Activated T-cell treated with anti-CD3 and anti-CD28 coated beads for 4 hours (primary cell): ENCODE measurements at places on chromosomes 11 and 22.

GRCh38 chr11:62902932-62903331 lies 18.2 kb downstream of the CHRM1 start:
- DNase-seq: no peak

DNA sequence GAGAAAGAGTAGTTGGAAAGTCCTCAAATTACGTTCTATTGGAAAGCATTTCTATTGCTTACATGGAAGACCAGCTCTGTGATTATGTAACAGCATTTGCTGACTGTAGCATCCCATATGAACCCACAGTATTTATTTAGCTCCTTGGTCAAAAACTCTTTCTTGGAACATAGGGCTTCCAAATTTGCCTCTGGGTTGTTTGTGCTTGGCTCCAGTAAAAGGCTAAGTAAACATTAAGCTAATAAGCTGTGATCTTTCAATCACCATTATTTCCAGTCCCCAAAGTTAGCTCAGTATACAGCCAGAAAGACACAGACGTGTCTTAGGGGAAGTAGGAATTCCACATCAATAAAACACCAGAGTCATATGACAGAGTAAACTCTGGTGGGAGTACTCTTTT lies 668.8 kb downstream of the DLG2 start:
- no peak for DNase-seq

GRCh38 chr11:14974515-14975251 lies 2.5 kb upstream of the CALCA start:
- peak; percentile 45 for DNase-seq

- DNase-seq: no peak
Measured at GRCh38 chr22:39287076-39287725, 32.2 kb downstream of the RPL3 start.

GRCh38 chr22:44574057-44574639 lies 76.1 kb upstream of the RTL6 start:
- no peak for DNase-seq

DNA sequence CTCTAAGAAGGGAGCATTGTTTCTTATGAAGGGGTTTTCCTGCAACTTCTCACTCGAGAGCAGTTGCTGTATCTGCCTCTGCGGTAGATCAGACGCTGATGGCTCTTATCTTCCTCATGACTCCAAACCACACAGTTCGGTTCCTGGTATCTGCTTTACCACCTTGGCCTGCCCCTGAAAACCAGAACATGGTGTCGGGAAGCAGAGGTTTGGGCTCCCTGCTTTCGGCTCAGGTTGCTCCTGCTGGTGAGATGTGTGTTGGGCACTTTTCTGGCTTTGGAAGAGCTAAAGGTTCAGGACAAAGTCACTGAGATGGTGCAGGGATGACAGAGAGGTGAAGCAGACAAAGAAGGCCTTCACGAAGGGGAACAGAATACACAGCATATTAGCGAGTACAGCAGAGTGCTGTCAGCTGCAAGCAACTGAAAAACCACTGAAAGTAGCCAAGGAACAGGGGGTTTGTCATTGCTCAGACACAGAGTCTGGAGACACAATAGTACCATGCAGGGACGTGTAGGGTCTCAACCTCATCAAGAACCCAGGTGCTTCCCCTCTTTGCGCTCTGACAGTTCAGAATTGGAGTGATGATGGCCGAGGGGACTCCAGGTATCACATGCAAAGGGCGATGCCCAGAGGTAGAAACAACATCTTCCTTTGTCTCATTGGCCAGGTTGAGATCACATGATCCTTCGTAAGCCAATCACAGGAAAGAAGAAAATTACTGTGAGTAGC lies 11.9 kb upstream of the CSF2RB start:
- no peak for DNase-seq

DNA sequence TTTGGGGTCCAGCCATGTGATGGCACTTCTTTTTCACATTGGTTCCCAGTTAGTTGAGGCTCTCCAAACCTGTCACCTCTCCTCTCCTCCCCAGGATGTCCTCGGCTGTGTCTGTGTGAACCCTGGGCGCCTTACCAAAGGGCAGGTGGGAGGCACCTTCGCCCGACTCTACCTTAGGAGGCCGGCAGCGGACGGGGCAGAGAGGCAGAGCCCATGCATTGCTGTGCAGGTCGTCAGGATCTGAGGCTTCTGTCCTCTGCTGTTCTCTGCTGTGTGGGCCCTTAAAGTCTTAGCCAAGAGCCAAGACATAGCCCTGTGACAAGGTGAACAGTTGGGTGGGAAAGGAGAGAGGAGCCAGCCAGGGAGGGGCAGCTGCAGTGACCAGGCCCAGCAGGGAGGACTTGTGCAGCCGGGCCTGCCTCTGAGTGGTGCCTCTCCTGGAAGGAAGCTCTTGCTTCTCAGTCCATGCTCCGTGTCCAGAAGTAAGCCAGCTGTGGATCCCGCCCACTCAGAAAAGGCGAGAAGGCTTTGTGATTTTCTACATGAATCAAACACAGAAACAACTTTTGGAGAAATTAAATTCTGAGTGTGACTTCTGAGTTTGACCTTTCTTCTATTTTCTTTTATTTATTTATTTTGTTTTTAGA lies 17.5 kb upstream of the CDC42EP2 start:
- no peak for DNase-seq

DNA sequence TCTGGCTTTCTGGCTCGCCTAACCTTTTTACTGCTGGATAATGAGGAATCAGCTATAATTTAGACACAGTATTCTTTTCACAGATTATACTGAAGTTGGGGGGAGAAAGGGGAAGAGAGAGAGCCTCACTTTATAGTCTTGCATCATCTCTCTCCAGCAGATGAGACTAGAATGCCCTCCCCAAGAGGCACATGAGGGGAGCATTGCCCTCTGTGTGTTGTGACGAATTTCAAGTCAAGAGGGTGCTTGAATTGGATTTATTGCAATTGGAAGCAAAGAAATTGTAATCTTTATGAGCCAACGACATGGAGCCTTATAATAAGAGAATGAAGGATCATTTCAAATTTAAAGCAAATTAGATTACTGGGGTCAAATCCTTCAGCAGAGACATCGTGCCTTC lies 17.6 kb upstream of the CADM1 start:
- DNase-seq: no peak

DNA sequence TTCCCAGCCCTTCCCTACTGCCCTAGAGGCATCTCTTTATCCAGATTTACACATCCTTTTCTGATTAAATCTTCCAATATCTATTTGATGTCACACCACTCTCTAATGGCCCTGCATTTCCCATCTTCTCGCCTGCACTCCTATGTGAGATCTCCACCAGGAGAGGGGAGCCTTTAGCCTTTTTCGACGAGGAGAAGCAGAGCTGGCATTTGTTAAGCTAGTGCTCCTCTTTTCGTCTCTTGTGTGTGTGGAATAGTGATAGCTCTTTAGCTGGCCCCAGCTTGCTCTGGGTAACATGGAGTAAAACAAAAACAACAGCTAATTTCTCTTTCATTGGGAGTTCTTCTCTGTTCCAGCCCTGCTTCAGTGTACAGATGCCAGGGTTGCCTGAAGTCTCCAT lies 536.5 kb downstream of the NTM start:
- DNase-seq: no peak

DNA sequence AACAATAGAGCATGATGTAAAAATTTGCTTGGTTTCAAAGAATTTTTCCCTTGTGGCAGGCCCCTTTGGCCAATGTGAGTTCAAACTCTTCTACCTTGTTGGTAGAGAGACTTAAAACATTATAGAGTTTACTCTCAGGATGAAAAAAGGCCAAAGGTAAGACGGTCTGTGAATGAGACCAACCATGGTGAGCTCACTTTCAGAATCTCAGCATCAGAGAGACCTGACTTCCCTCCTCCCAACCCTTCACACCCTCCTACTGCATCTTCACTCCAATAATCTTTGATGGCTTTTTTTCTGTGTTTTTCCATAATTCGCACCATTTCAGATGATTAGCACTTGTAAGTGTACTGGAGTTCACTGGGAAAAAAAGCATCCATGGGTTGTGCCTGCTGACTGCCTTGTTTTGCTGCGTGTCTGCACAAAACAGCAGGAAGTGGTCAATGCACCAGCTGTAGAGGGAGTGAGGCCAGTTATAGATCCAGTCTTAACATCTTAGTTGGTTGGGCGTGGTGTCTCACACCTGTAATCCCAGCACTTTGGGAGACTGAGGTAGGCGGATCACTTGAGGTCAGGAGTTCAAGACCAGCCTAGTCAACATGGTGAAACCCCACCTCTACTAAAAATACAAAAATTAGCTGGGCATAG lies 64.1 kb downstream of the SLC1A2 start:
- no peak for DNase-seq

- DNase-seq: no peak
Measured at GRCh38 chr22:20424932-20425565, 12.6 kb downstream of the SCARF2 start.

- peak; percentile 58 for DNase-seq
Measured at GRCh38 chr22:26360169-26360885, 68.7 kb upstream of the ASPHD2 start.

DNA sequence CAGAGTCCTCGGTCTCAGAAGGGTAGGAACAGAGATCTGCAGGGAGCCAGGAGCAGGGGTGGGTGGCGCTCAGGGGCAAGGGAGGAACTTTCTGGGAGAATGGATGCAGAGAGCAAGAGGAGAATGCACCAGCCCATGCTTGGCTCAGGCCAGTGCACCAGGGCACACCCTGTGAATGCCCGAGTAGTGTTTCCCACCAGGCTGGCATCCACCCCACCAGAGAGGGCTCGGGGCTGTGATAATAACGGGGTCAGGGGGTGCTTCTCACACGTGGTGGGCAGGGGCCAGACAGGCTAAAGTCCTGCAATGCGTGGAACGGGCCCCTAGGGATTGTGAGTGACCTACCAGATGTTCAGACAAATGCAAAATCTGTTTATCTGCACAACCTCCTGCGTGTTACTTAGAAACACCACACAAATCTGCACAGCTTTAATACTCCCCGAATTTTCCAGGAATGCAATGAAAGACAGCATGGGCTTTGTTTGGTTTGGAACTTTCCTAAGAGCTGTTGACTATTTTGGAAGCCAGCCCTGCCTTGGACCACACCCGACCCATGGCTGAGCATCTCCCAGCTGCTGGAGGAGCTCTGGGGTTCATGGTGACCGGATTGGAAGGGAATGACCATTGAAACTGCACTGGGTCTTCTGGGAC lies 368.3 kb downstream of the SHANK2 start:
- no peak for DNase-seq

DNA sequence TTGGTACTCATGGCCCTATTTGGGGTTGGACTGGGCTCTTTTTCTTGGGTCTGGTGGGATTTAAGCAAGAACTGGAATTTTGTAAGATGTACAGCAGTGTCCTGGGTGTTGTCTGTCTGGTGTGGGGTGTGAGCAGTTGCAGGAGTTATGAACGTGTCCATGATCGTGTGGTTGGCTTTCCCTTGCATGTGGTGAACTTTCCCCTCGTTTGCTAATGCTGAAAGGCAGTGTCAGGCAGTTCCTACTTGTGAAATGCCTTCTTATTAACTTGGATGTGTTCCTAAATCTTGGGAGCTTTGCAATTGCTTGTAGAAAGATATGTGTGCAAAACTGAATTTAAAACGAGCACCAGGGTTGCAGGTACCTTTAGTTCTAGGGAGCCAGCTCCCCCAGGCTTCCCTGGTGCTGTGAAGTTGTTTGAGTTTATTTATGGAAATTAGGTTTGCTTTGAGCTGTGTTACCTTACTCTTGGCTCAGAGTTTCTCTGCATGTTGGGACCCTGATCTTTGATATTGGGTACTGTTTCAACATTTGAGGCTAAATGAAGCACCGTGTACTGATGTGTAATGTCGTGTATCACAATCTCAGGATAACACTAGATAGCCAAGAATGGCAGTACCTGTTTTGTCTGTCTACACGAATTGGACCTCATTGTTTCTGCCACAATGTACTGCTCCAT lies 35.8 kb upstream of the HSD17B12 start:
- no peak for DNase-seq

DNA sequence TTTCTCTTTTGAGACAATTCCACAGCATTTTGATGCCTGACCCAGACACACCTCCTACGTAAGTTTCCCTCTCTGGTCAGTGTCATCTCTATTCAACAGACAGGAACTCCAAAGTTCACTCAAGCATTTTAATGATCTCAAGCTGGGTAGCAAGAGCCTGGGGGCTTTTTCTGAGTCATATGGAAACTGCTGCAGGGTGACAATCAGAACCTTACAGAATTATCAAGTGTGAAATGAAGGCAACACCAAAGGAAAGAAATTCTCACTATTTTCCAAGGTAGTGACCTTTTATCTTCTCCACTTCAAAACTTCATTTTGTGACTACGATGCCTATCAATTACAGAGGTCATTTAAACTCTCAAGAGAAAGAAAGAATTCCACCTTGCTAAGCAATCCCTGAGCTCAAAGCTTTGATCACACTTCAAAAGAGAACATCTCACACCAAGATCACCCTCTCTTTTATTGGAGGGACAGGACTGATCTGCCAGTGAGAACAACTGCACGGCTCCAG lies 229.0 kb upstream of the ZC3H12C start:
- DNase-seq: no peak

DNA sequence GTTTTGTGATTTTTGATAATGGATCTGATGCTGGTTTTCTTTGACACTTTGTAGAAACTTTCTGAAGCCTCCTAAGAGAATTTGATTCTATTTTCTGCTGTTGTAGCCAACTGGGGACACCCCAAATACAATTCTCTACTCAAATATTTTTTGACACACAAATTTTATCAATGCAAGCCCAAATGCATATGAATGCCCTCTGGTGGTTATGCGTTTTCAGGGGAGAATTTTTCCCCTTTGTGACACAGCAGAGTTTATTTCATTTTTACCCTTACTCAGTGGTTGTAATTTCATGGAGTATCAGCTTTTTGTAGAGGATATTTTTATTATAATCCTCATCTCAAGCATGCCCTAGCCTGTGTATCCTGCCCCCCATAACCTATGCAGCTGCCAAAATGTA lies 44.7 kb upstream of the MTMR2 start:
- DNase-seq: no peak

DNA sequence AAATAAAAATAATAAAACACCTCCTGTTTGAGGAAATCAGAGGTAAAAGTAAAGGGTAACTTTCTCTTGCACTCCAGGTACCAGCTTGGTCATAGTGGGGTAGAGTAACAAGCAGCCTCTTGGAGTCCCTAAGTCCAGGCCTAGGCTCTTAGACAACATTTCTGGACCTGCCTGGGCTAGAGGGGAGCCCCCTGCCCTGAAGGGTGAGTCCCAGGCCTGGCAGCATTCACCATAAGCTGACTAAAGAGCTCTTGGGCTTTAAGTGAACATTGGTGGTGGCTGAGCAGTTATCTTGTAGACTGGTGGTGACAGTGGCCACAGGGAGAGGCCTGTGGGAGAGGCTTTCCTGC lies 18.6 kb upstream of the OR56A3 start:
- no peak for DNase-seq

DNA sequence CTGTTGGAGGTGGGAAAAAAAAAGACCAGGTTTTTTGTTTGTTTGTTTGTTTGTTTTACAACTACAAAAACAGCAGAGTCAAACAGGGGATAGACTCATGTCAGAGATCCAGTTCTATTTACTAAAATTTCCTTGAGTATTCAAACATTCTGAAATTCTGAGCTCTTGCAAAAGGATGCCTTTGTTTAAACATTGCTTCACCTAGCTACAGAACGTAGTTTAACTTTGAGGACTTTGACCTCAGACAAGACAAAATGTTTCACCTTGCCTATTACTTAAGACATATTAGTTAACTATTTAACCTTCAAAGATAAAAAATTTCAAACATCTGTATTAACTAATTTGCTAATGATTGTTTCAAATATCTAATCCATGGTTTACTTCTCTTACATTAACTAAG lies 36.1 kb upstream of the GLYATL2 start:
- no peak for DNase-seq

- no peak for DNase-seq
Measured at GRCh38 chr11:101583251-101584128, at the start of gene TRPC6. TSS of gene TRPC6 (minus strand) at chr11:101584007. CDS start at chr11:101583503, 504 bp downstream.
